CD4-positive, alpha-beta memory T cell (primary cell): ENCODE measurements at places on chromosomes 2 and 18. TPM values are rescaled to one million over a fixed set of nuclear protein-coding genes. Genes with fewer than 3 reads are reported as not detected.

The PRSS56 gene
- polyA plus RNA-seq: not detected

The TLX2 gene
- 0.33 TPM for polyA plus RNA-seq

The PMAIP1 gene
- polyA plus RNA-seq: 39.6 TPM

The KCNS3 gene
- polyA plus RNA-seq: not detected

The CCDC74B gene
- not detected for polyA plus RNA-seq

The CSRNP3 gene
- not detected for polyA plus RNA-seq

The AMER3 gene
- polyA plus RNA-seq: not detected

The PCARE gene
- polyA plus RNA-seq: not detected

The TBR1 gene
- polyA plus RNA-seq: not detected

The TUBA3E gene
- not detected for polyA plus RNA-seq

The STARD6 gene
- polyA plus RNA-seq: 0.46 TPM

The RAPGEF4 gene
- polyA plus RNA-seq: not detected

The PCGF1 gene
- polyA plus RNA-seq: 10.4 TPM

The SPDYA gene
- 0.14 TPM for polyA plus RNA-seq

The CERKL gene
- polyA plus RNA-seq: 33.3 TPM

The RAB6D gene
- polyA plus RNA-seq: not detected

The GAL3ST2 gene
- 0.14 TPM for polyA plus RNA-seq

The RANBP2 gene
- 15.4 TPM for polyA plus RNA-seq

The ONECUT2 gene
- not detected for polyA plus RNA-seq

The ALKAL2 gene
- polyA plus RNA-seq: not detected

The HJURP gene
- not detected for polyA plus RNA-seq

The EVX2 gene
- polyA plus RNA-seq: not detected

The CNRIP1 gene
- not detected for polyA plus RNA-seq

The PTMA gene
- 1,347 TPM for polyA plus RNA-seq

The METTL21A gene
- polyA plus RNA-seq: 38.2 TPM

The HOXD1 gene
- not detected for polyA plus RNA-seq

The SPATA3 gene
- not detected for polyA plus RNA-seq

The ZNF396 gene
- 1.5 TPM for polyA plus RNA-seq

The TFPI gene
- polyA plus RNA-seq: not detected

The REG3G gene
- not detected for polyA plus RNA-seq

The ASIC4 gene
- polyA plus RNA-seq: not detected

The SAG gene
- polyA plus RNA-seq: not detected

The NEURL3 gene
- not detected for polyA plus RNA-seq

The GRB14 gene
- polyA plus RNA-seq: not detected

The GREB1L gene
- polyA plus RNA-seq: 0.16 TPM

The RAX gene
- polyA plus RNA-seq: not detected

The CHRNG gene
- polyA plus RNA-seq: not detected

The ANKRD39 gene
- 42.5 TPM for polyA plus RNA-seq

The ADAM23 gene
- 2.9 TPM for polyA plus RNA-seq

The LTBP1 gene
- not detected for polyA plus RNA-seq

The NEU2 gene
- polyA plus RNA-seq: not detected

The TFCP2L1 gene
- polyA plus RNA-seq: not detected

The NOL4 gene
- not detected for polyA plus RNA-seq

The TRIM43 gene
- not detected for polyA plus RNA-seq

The COL6A3 gene
- polyA plus RNA-seq: not detected

The DRC1 gene
- polyA plus RNA-seq: not detected

The KCNK3 gene
- polyA plus RNA-seq: not detected

The GALR1 gene
- not detected for polyA plus RNA-seq

The CCDC68 gene
- not detected for polyA plus RNA-seq

The CHAC2 gene
- polyA plus RNA-seq: 4.9 TPM

The NPPC gene
- polyA plus RNA-seq: not detected

The IL1R2 gene
- polyA plus RNA-seq: 0.61 TPM
